ENCODE measurements at places on chromosomes 4 and X. TPM values are rescaled to one million over a fixed set of nuclear protein-coding genes. Genes with fewer than 3 reads are reported as not detected.
A peak's percentile ranks its signal among the peaks of the same experiment; 100 is the strongest.

CITED1 gene
- 10.6 TPM for polyA plus RNA-seq

DNA sequence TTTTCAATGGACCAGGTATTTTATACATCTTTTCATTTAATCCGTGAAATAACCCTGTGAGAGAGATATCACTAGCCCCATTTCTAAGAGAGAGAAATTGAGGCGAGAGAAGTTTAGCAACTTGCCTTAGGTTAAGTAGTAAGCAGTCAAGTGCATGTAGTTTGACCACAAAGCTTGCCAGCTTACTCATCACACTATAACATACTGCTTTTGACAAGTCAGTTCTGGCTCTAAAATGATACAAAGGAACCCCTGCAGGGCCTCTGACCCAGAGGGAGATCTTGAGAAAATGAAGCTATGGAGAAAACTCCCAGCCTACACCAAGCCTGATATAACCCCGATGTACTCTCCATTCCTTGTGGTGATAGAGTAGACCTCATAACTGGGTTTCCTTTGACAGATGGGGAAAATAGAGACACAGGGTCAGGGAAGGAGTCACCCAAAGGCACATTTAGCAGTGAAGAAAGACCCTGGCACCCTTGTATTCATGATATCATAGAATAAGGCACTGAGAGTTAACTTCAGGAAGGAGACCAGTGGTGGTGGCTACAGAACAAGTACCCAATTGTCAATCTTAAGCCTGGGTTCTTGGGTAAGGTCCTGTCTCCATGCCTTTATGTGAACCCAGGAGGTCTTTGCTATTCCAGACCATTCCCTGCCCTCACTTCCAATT is 60.2 kb upstream of the MSN start:
- no peak for DNase-seq

GRCh38 chr4:98473046-98473445 is 185.4 kb downstream of the TSPAN5 start:
- no peak for DNase-seq

GRCh38 chr4:5378002-5378401 is 326.7 kb downstream of the STK32B start:
- no peak for DNase-seq

GRCh38 chrX:72126539-72127140 is 5.1 kb downstream of the RTL5 start:
- no peak for DNase-seq

FAM241A gene
- 1.3 TPM for polyA plus RNA-seq

DNA sequence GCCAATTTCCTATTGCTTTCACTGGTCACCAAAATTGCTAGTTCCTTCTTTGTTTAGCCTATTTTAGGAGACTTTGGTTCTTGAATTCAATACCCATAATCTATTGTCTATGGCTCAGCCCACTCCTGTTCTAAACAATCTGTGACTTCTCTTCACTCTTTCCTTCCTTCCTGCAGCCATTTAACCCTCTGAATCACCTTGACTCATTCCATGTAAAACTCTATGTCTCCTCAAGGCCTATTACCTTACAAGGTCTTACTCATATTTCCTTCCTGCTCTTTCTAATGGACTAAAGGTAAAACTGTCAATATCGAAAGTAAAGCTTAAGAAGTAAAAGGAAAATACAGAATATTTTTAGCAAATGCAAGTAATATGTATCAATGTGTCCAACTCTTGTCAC is 301.6 kb downstream of the ARHGAP24 start:
- DNase-seq = no peak

- peak; percentile 40 for DNase-seq
These were observed 56.6 kb downstream of the GPR143 start for GRCh38 chrX:9708923-9709553.

DNA sequence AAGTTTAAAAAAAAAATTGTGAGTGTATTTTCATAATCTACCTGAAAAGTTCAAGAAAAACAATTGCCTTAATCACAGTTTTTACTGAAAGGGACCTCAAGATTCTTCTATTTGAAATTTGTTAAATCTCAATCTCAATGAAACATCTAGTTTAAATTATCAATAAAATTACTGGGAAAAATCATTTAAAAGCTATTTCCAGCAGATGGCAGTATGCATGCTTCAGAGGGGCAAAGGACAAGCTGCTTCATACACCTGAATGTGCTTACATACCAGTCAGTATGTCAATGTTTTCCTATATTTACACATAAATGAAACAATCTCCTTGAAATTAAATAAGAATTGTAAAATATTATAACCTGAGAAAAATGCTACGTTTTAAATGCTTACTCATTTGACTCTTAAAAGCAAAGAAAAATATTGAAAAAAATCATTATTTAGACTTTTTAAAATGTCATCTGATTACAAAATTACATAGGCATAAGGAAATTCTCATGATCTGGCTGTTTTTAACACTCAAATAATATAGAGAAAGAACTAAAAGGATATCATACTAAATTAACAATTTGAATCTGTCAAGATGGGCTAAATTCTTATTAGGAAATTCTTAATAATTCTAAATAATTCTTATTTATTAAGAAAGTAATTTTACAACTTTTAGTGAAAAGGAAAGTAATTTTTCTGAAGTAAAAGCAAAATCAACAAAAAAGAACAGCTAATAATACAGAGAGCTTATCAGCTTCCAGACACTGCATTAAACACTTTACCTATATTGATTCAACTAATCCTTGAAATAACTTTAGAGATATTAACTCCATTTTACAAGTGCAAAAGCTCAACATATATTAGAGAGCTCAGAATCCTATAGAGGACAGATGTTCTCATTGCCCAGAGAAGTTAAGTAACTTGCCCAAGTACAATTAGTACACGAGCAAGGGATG is 242.1 kb downstream of the ADAMTS3 start:
- DNase-seq = no peak

IL2 gene
- not detected for polyA plus RNA-seq

GRCh38 chr4:38930204-38930603 is 62.6 kb downstream of the FAM114A1 start:
- no peak for DNase-seq

DNA sequence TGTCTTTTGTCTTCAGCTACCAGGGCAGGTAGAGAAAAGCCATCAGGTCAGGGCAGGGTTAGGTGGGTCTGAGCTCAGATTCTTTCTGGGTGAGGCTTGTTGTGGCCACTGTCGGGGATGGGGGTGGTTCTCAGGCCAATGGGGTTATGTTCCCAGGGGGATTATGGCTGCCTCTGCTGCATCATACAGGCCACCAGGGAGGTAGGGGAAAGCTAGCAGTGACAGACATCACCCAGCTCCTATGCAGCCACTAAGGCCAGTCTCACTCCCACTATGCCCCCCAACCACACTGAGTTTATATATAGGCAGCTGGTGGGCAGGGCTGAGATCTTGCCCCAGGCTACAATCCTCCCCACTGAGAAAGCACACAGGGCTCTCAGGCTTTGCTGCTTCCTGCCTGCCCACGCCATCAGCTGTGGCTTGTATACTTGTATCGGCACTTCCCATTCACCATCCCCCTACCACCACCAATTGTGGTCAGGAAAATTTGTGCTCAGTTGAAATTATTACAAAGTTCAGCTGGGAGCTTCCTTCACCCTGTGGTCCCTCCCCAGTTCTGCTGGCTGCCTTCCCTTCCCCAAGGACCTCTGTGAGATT is 72.6 kb upstream of the PTPN13 start:
- DNase-seq = no peak

SEPTIN6 gene
- polyA plus RNA-seq = 61.6 TPM

DNA sequence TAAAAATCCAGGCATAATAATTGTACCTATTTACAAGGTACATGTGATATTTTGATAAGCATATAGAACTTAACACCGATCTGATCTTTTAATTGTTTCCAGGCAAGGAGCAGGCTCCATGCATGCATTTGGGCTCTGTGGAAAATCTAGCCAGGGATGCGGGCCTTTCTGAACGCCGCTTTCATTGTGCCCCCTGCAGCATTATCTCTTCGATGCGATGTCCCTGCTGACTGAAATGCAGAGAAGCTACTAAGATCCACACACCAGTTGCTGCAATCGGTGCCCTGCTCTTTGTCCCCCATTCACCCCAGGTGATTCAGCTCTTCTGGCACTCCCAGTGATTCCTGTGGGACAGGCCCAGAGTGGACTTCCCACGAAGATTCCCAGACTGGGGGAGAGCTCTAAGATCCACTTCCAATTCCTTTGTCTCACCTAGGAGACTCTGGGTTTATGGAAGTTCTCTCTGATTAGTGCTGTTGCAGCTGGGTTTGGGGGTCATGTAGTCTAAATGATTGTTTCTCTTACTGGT is 254.3 kb upstream of the AGA start:
- DNase-seq = no peak

GRCh38 chr4:85488416-85488815 is 13.5 kb downstream of the ARHGAP24 start:
- no peak for DNase-seq

- DNase-seq = no peak
These were observed 41.4 kb upstream of the MSANTD1 start for GRCh38 chr4:3207531-3208037.

PLAC8 gene
- polyA plus RNA-seq = 3.4 TPM

- DNase-seq = no peak
These were observed 22.9 kb upstream of the TRIM2 start for GRCh38 chr4:153181293-153181692.

NRK gene
- 13.2 TPM for polyA plus RNA-seq

DNA sequence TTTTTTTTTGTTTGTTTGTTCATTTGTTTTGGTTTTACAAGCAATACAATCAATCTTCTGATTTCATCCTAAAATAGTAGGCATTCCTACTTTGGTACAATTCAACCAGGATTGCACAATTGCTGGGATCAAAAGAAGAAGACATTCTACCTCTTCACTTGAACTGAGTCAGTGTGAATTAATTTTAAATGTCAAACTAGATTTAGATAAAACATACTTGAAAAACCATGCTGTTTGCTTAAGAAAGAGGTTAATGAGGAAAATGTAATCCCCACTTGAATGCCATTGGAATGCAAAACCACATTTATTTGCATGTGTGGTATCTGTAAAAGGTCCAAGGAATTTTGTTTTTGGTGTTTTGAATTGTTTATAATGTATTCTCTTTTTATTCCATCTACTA is 40.5 kb downstream of the HAND2 start:
- no peak for DNase-seq

GRCh38 chr4:175386776-175387507 is 425.1 kb downstream of the GPM6A start:
- DNase-seq = no peak

- no peak for DNase-seq
These were observed 69.9 kb upstream of the NRK start for GRCh38 chrX:105752338-105752956.

DNA sequence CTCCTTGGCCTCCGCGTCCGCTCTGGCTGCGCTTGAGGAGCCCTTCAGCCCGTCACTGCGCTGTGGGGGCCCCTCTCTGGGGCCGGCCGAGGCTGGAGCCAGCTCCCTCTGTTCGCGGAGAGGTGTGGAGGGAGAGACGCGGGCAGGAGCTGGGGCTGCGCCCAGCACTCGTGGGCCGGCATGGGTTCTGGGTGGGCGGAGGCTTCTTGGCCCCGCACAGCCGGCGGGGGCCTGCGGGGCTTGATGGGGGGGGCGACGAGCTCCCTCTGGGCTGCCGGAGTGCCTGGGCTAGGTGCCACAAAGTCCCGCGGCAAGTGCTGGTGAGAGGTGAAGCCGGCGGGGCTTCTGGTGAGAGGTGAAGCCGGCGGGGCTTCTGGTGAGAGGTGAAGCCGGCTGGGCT is 61.9 kb downstream of the ANKRD50 start:
- no peak for DNase-seq

- no peak for DNase-seq
These were observed 968 bp upstream of the NELFA start for GRCh38 chr4:2009651-2010233.

DNA sequence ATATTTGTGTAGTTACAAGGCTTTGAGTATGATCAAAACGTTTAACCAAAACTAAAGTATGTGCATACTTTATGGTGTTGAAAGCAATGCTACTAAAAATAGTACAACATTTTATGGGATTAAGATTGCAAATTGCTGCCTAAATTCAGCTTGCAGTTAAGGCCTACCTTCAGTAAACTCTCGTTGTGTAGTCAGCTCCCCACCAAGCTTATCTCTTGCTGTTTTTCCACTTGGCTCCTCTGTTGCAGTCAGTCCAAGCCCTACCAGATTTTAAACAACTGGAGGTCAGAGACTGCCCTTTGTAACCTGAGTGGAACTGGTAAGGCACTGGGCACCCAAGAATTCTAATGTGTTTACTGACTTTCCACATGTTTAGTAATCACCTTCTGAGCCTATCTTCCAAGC is 25.7 kb downstream of the AFF1 start:
- no peak for DNase-seq

GRCh38 chrX:35670889-35671288 is 127.3 kb upstream of the MAGEB16 start:
- no peak for DNase-seq

DNA sequence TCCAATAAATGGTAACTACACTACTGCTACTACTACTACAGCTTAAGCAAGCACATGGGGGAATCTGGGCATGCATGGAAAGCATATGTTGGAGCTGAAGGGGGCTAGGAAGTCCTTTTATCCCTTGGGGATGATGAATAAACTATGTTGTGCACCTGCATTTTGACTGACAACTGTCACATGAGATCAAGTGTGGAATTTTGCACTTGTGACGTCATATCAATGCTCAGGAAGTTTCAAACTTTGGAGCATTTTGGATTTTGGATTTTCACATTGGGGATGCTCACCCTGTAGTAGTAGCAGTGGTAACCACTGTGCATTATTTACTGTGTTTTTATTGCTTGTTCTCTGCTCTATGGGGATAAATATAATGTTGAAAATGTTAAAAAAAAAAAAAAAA is 100.5 kb upstream of the SMAD1 start:
- no peak for DNase-seq

DNA sequence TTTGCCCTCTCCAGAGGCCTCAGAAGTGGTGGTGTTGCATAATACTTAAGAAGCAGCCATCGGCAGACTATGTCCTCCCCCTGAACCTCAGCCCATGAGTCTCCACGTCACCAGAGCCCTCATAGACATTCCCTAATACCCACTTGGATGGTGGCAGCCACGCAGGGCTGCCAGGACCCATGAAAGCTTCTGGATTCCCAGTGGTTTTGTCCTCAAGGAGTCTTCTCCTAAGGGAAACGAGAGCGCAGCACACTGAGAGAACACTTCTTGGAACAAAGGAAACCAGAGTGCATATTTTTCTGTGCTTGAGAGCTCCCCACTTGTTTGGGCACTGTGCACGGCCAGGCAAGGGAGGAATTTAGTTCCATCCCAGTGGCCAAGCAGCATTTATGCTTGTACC is 204.1 kb upstream of the DMD start:
- no peak for DNase-seq

DNA sequence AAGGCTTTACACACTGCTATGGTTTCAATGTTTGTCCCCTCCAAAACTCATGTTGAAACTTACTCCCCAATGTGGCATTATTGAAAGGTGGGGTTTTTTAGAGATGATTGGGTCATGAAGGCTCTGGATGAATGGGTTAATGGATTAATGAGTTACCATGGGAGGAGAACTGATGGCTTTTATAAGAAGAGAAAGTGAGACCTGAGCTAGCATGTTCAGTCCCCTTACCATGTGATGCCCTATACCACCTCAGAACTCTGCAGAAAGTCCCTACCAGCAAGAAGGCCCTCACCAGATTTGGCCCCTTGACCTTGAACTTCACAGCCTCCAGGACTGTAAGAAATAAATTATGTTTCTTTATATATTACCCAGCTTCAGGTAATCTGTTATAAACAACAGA is 68.9 kb upstream of the CAPN6 start:
- DNase-seq = no peak

- DNase-seq = no peak
These were observed 243.8 kb downstream of the THOC2 start for GRCh38 chrX:123489011-123489410.

- DNase-seq = no peak
These were observed 44.9 kb upstream of the FAM47C start for GRCh38 chrX:36963069-36963808.
